ENCODE measurements at places on chromosomes 1 and 21. TPM values are rescaled to one million over a fixed set of nuclear protein-coding genes. Genes with fewer than 3 reads are reported as not detected.

Gene DNASE2B
- total RNA-seq = 1.3 TPM

Gene PCAT6
- not detected for total RNA-seq

Gene CD1E
- not detected for total RNA-seq

Gene C1orf141
- not detected for total RNA-seq

Gene FGR
- total RNA-seq = 131 TPM

Gene ANKRD35
- 9.5 TPM for total RNA-seq

Gene ADAMTS5
- 65.9 TPM for total RNA-seq

Gene LIPI
- total RNA-seq = not detected

Gene KIF17
- 2.6 TPM for total RNA-seq

GRCh38 chr1:185440877-185441276 is 123.8 kb upstream of the IVNS1ABP start:
- no peak for DNase-seq

GRCh38 chr1:227741166-227741870 is 6.1 kb downstream of the SNAP47 start:
- DNase-seq = no peak

- DNase-seq = no peak
These were observed 95.6 kb downstream of the ZNF281 start for GRCh38 chr1:200314085-200314750.

DNA sequence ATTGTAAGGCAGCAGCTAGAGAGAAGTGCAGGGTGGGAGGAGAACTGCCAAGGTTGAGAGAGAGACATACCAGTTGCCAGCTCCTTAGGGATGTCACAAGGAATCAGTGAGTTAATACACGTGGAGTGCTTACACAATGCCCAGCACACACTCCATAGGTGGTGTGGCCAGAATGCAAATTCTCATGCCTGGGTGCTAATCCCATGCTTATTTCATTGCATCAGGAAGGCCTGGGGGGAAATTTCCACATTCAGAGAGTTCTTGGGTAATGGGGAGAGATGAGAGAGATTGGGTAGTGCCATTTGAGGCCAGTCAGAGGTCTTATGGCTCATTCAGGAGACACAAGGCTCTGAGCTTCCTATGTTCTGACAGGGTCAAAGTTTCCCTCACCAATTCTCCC is 38.7 kb downstream of the GJA5 start:
- no peak for DNase-seq

DNA sequence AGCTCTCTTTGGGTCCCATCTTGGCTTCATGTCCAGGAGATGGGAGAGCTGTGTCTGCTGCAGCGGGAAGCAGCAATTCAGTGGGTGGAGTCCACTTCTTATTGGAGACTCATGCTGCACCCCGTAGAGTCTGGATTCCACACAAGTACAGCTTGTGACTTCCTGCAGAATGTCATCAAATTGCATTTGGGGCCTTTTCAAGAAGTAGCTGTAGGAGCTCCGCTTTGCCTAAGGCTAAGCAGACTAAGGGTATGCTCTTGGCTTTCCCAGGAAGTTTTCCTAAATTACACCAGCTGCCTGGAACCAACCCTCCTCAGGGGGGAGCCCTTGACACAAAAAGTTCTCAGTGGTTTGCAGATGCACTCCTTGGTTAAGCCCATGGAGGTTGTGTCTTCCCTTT is 5.7 kb upstream of the MOB3C start:
- DNase-seq = no peak

GRCh38 chr1:42822800-42823392 is 5.7 kb upstream of the SVBP start:
- no peak for DNase-seq

GRCh38 chr1:171427852-171428471 is 57.4 kb upstream of the PRRC2C start:
- DNase-seq = no peak

DNA sequence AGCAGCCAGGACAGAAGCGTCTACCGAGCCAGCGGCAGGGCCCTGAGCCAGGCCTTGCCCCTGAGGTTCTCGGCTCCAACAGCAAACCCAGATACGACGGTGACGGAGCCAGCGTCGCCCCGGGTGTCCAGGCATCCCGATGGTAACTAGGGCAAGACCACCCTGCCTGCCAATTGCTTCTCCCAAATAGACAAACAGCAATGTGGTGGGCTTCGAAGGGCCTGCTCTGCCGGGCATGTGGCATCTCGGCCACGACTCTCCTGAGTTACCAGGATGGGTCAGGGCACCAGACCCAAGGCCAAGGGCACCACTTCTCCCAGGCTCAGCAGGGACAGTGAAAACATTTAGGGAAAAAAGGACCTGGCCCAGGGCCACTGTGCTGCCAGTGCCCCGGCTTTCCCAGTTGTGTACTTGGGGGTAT is 3.2 kb upstream of the ACTRT2 start:
- DNase-seq = no peak

DNA sequence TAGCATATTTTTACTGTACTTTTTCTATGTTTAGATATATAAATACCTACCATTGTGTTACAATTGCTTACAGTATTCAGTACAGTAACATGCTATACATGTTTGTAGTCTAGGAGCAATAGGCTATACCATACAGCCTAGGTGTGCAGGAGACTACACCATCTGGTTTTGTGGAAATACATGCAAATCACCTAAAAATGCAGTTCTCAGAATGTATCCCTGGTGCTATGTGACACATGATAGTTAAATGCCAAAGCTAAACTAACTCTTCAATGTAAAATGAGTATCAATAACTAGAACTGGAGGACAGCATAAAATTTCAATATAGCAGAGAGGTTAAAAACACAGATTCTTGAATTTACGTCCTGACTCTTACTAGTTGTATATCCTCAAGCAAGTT is 14.8 kb downstream of the NUCKS1 start:
- no peak for DNase-seq

DNA sequence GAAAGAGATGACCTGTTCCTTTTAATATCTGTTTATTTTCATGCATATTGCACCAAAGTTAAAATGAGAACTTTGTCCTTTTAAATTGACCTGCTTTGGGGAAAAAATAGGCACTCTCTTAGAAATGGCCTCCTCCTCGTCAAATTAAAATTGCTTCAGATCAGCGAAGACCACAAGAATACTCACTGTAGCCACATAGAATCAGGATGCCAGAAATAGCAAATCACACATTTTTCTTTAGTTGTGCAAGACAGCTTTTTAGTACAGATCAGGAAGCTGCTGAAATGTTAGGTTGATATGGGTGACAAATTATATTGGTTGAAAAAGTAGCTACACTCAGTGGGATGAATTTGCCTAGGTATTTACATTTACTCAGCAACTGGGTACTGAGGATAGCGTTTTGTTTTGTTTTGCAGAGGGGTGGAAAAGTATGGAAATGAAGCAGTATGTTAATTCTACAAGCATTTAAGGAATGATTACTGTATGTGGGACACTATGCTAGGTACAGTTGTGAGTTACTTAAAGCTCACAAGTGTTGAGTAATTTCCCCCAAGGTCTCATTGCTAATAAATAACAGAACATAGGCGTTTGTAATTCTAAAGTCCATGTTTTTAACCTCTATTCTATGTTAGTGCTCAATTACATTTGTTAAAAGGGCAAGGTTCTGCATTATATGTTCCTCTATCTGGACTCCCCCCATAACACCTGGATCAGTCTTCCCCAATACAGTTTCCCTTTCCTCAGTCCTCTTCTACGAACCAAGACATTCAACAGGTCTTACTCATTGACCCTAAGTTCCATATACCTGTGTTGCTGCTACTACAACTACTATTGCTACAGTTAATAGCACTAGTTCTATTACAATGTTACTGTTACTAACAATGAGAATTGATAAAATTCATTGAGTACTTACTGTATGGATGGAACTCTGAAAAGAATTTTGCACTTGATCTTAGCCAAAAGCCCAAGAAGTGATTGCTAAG is 99.4 kb upstream of the S1PR1 start:
- no peak for DNase-seq

GRCh38 chr21:27269644-27270043 is 302.8 kb upstream of the ADAMTS5 start:
- no peak for DNase-seq

DNA sequence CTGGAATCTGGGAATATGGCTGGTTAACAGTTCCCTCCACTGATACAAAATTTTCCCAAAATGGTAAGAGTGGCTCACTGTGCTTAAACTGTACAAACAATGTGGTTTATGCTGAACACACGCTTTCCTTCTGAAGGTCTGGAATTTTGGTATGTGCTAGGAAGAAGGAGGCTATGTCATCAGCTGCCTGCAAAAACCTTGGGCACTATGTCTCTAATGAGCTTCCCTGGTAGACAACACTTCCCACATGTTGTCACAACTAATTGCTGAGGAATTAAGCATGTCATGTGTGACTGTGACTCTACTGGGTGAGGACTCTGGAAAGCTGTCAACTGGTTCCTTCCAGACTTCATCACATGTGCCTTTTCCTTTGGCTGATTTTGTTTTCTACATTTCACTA is 29.2 kb downstream of the IPP start:
- no peak for DNase-seq

Measured in omental fat pad (tissue), 4 donors.